ENCODE measurements at places on chromosomes 2 and 18.

- no peak for DNase-seq
Measured at GRCh38 chr2:66781804-66782203, 346.9 kb downstream of the MEIS1 start.

DNA sequence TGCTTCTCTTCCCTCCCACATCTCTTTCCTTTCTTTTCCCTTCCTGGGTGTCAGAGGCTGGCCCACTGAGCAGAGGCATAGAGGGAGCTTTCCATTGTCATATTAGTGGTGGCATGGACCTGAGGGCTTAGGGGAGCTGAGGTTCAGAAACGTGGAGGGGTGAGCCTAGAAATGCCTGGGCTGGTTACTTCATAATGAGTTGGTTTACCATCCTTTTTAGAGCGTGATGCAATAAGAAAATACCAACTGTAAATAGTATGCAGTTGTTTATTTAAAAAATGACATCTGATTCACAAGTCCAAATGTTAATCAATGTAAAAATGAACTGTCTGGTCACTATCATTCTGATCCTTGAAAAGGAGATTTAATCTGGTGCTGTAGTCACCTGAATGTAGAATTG lies 46.3 kb downstream of the MYO1B start:
- DNase-seq, result no peak

GRCh38 chr2:15750433-15750814 lies 158.8 kb downstream of the DDX1 start:
- no peak for DNase-seq

DNA sequence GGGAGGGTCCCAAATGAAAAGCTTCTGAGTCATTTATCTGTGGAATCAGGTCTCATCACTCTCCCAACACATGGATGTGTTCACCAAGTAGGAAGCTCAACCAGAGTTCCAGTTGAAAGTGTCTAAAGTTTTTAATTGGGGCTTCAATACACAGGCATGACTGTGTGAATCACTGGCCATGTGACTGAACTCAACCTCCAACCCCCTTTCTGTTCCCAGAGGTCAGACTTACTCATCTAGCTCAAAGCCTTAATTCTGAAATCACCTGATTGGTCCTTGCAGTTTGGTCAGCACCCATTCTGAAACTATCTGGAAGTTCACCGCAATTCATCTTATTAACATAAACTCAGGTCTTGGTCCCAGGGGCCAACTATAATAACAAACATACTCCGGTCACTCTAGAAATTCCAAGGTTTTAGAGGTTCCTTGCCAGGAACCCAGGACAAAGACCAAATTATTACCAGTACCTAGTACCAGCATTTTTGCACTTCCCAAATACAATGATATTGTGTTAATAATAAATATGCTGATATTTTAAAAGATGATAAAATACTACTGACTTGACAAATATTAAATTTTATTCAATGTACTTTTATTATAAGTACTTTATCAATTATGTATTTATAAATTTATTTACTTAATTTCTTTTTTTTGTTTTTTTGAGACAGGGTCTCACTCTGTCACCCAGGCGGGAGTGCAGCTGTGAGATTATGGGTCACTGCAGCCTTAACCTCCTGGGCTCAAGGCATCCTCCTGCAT lies 10.7 kb upstream of the RBM45 start:
- DNase-seq, result no peak

- no peak for DNase-seq
Measured at GRCh38 chr2:239629926-239630617, 229.3 kb upstream of the HDAC4 start.

GRCh38 chr18:10524507-10525370 lies 1.1 kb upstream of the NAPG start:
- DNase-seq, result no peak

GRCh38 chr2:118807668-118808428 lies 39.6 kb downstream of the EN1 start:
- no peak for DNase-seq

- DNase-seq, result no peak
Measured at GRCh38 chr2:17455343-17455742, 62.9 kb downstream of the RAD51AP2 start.

DNA sequence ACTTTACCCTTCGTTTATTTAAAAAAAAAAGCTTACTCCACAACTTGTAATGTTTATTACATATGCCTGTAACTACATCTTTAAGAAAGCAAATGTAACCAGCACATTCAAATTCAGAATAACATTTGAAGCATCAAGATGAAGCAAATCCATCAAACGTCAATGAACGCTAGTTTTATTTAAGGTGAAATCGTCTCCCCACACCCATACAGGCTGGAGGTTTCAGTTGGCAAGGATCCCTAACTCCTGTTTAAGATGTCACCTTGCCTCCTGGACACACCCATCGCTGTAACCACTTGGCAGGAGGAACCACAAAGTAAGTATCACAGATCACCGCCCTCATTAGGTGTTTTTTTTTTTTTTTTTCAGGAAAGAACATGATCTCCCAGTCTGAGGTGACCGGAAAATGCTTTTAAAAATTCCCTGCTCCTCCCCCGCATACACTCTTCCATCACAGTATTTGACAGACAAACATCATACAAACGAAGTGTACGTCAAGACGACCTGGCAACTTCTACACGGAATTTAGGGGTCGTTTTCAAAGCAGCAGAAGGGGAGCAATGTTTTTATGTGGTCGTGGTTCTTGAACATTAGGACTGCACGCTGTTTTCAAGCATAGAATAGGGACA lies 19.7 kb upstream of the STPG4 start:
- DNase-seq, result no peak

- no peak for DNase-seq
Measured at GRCh38 chr2:154699575-154699930, 1.1 kb downstream of the KCNJ3 start.

GRCh38 chr2:85216927-85217326 lies 83.7 kb downstream of the TCF7L1 start:
- DNase-seq, result no peak

DNA sequence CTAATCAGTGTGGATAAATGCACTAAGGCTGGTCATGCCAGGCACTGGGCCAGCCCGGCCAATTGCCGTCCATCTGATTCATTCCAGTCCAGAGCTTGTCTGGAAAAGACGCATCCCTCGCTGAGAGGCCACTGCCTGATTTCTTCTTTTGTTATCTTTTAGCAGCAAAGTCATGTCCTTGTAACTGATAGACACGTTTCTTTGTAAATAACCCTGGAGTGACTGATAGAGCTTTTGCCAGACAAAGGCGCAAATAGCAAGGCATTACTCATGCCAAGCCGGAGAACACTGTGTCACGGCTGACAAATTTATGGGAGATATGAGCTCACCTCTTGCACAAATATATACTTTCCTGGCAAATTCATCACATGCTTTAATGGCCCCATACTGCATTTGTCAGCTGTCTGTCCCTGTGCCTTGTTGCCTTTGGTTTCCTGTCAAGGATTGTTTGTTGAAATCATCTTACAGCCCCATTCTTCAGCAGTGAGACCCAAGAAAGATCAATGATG lies 164.4 kb downstream of the ETAA1 start:
- DNase-seq, result no peak

- no peak for DNase-seq
Measured at GRCh38 chr18:45522371-45522770, 92.9 kb upstream of the SLC14A2 start.

DNA sequence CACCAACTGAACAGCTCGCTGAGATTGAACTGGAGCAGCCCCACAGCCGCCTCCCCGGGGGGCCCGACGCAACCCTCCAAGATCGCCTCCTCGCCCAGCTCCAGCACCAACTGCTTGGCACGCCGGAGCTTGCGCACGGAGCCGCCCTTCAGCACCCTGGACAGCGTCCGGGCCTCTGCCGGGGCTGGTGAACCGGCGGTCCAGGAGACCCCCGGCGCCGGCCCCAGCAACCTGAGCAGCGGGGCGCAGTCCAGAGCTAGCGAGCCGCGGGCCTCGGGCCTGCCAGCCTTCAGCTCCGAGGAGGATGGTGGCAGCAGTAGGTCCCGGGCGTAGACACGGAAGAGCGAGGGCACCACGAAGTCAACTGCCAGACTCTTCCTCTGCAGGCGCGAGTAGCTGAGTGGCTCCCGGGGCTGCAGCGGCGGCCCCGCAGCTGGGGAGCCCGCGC lies 1.2 kb downstream of the ALK start:
- DNase-seq, result no peak

DNA sequence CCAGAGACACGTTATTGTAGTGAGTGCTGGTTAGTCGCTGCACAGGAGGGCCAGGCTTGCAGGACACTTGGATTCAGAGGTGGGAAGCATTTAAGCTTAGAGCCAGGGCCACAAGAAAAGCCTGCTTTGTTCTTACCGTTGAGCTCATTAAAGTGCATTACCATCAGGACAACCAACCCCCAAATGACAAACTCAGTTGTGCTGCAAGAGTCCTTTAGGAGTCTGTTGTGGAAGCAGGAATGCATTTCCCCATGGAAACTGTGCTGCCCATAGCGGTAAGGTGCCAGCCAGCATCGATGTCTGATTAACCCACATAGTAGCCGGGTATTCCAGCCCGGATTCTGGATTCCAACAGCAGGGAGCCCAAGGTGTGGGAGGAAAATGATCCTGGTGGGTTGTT lies 23.4 kb upstream of the REEP1 start:
- DNase-seq, result no peak

- DNase-seq, result no peak
Measured at GRCh38 chr2:132374961-132375360, 41.6 kb upstream of the GPR39 start.

DNA sequence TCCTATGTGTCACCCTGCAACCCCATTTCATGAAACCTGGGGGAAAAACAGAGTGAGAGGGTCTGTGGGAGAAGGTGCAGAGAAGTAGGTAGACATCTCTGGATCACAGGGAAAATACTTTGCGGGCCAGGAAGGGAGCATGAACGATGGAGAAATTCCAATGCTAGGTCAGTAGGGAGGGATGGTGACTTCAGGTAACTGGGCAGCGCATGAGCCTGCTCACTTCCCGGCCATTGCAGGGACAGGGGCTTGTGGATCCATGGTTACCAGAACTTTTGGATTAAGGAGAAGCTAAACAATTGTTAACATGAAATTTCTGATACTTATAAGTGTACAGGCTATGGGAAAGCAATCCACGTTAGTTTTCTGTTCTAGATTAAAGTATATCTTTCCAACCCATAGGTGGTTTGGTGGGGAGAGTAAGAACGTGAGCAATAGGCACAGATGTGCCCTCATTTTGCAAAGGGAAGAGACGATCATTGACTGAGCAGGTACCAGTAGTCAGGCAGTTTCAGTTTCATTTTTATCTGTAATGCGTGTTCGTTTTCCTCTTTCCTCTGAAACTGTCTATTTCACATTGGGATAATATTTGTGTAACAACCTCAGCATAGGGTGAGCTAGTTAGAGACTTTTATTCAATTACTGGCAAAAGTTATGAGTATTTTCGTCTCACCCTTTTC lies 65.0 kb downstream of the NYAP2 start:
- DNase-seq, result no peak

- no peak for DNase-seq
Measured at GRCh38 chr2:125037135-125037653, 1012.1 kb downstream of the CNTNAP5 start.

DNA sequence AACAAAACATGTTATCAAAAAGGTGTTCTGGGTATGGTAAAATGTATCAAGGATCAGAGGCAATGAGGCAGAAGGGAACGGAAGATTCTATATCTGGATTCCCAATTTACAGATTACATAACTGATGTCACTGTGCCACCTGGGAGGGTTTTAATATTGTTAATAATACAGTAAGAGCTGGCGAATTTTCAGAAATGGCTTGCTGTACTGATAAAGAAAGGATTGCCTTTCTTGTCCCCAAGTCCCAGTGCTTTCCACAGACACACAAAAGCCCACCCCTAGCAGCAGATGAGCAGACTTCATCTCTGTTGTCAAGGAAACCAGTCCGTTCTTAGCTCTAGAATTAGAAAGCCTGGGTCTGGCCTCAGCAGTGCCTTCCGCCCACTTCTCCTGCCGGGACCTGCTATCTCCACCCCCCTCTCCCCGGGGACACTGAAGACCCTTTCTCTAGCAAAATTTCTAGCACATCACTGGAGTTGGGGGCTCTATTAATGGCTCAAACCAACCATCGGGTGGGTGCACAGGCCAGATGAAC lies 34.3 kb downstream of the ADD2 start:
- DNase-seq, result no peak

GRCh38 chr2:69086466-69086865 lies 73.5 kb downstream of the ANTXR1 start:
- no peak for DNase-seq

GRCh38 chr2:140604096-140604495 lies 1526.7 kb downstream of the LRP1B start:
- no peak for DNase-seq

- no peak for DNase-seq
Measured at GRCh38 chr2:196670342-196670741, 30.8 kb downstream of the CCDC150 start.

DNA sequence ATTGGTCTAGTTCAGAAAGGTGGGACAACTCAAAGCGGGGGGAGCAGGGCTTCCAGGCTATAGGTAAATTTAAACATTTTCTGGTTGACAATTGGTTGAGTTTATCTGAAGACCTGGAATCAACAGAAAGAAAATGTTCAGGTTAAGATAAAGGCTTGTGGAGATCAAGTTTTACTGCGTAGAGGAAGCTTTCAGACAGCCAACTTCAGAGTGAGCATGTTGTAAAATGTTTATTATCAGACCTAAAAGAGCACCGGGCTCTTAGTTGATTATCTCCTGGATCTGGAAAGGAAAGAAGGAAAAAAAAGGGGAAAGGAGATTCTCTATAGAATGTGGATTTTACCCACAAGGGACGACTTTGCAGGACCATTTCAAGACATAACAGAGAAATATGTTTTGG lies 227.0 kb upstream of the SH3BP4 start:
- DNase-seq, result no peak

GRCh38 chr2:4020153-4020552 lies 316.8 kb downstream of the DCDC2C start:
- DNase-seq, result no peak

DNA sequence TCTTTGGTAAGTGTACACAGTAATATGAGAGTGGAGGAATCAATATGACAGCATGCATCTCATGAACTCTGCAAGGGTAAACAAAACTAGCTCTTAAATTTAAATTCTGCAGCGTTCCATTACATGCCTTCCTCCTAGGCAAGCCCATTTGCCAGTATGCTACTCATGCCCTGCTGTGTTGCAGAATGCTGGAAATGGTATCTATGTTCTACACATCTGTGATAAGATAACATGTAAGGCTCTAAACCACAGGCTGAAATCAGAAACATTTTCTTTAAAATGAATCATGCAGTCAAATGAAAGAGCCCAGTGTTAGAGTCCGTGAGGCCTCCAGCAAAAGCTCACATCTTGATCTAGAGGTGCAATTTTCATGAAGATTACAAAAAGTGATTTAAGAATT lies 112.8 kb upstream of the FN1 start:
- DNase-seq, result no peak

DNA sequence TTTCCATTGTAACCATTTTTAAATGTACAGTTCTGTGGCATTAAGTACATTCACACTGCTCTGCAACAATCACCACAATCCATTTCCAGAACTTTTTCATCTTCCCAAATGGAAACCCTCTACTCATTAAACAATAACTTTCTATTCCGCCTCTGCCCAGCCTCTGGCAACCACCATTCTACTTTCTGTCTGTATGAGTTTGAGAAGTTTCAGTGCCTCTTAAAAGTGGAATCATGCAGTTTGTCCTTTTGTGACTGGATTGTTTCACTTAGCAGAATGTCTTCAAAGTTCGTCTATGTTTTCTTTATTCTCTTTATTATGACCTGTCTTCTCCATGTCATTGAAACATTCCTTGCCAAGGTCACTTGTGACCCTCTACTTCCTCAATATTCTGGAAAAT lies 22.0 kb upstream of the PELI1 start:
- no peak for DNase-seq

- DNase-seq, result no peak
Measured at GRCh38 chr18:61607867-61608266, 274.6 kb downstream of the CDH20 start.
